Heart right ventricle (tissue), 16 donors: ENCODE measurements at places on chromosomes 2 and 18. TPM values are rescaled to one million over a fixed set of nuclear protein-coding genes. Genes with fewer than 3 reads are reported as not detected.
A peak's percentile ranks its signal among the peaks of the same experiment; 100 is the strongest.

The APOB gene
- total RNA-seq, result 19.6 TPM

DNA sequence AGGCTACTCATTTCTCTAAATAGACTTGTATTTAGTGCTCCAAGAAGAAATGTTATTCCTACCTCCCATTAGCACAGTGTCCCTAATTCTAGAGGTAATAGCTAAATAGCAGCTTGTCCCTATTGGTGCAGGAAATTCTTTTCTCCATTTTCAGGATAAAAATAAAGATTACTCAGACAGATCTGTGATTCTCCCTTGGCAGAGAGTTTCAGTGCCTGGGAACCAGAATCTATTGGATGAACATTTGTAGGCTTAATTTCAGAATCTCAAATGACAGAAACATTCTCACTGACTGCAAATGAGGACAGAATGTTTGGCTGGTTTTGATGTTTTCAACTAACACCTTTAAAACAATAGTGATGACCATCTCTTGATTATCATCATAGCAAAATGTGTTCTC is 33.3 kb upstream of the LGALSL start:
- DNase-seq, result no peak

- no peak for DNase-seq
Measured at GRCh38 chr2:126444512-126444911, 211.4 kb upstream of the GYPC start.

- no peak for DNase-seq
Measured at GRCh38 chr2:120442923-120443571, 97.1 kb downstream of the INHBB start.

DNA sequence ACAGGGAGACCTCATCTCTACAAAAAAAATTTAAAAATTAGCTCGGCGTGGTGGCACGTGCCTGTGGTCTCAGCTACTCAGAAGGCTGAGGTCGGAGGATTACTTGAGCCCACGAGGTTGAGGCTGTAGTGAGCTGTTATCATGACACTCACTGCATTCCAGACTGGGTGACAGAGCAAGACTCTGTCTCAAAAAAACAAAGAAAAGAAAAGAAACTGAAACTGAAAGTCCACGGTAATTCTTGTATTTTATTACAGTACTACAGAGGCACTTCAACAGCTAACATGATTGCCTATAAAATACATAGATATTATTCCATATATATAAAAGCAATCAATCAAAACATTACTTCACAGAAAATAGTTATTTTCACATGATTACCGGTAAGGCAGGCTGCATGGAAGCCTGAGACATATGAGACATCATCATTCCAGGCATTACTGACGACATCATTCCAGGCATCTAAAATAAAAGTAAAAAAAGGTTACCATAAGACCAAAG is 23.1 kb downstream of the PRPF40A start:
- no peak for DNase-seq

DNA sequence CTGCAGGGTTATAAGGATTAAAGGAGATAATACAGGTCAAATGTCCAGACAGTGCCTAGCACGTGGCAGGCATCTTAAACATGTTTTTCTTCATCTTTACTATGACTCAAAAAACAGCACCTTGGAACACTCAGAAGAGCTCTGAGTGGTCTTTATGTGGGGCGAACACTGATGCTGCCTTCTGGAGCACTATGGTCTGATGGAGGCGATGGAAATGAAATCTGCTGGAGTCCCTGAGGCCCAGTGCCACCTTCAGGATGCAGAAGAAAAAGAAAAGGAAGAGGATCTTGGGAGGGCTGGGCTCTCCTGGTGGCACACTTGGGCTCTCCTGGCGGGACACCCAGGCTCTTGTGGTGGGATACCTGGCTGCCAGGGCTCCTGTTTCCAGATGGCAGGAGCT is 171.8 kb downstream of the EIPR1 start:
- DNase-seq, result no peak

The MAP2 gene
- total RNA-seq, result 12.6 TPM

The CNGA3 gene
- total RNA-seq, result not detected

GRCh38 chr2:54482715-54483114 is 26.6 kb downstream of the SPTBN1 start:
- peak; percentile 37 for DNase-seq

DNA sequence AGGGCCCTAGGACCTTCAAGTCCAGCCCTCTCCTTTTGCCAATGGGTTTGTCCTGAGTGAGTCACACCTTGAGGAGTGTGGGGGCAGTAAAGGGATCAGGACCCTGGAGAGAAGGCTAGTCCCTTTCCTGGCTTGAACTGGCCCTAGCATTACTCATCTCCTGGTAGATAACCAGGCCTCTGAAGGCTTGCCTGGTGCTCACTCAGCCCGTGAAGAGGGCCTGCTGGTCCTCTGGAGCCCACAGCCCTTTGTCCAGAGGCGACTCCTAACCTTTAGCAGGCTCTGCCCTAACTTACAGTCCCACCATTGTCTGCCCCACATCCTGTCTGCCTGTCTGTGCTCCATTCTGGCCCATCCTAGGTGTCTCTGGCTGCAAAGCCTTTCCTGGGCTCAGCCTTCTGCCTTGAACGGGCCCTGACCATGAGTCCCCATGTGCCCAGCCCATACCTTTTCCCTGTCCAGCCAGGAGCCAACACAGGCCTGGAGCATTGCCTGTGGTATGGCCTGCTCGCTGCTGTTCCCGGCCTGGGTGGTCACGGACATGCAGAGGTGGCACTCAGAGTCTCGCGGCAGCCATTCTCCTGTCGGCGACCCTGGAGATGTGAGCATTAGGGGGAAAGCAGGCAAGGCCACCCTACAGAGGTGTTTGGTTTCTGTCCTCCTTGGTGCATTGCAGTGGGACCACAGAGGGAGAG is 5.0 kb downstream of the SFTPB start:
- no peak for DNase-seq

DNA sequence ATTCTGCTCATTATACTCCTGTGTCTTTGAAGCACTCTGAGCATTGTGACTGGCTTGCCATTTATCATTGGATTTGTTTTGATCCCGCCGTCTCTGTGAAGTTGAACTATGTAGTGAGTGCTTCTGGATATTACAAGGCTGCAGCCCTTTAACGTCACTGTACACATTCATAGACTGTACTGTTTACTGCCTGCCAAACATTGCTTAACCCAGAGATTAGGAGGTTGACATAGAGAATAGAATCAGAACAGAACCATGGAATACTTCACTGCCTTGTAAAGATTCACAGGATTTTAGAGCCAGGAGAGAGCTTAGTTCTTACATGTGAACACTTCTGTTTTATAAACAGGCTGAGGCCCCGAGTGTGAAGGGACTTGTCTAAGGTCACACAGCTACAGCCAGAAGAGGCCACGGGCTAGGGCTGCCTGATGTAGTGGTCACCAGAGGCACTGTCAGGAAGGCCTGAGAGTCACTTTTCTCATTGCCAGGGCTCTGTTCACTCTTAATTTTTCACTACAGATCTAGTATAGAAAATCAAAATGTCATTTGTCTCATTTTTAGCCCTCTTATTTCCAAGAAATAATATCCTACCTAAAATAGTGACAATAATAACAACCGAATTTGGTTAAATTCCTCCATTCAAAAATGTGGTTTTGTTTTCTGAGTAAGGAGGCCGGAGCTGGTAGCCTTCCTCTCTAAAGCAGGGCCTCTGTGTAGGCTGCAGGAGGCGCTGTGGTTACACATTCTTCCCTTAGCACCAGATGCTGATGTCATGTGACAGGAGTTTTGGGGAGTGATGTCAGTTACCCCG is 87.9 kb downstream of the UGGT1 start:
- peak; percentile 70 for DNase-seq

GRCh38 chr2:184359379-184359778 is 238.9 kb upstream of the ZNF804A start:
- no peak for DNase-seq

- DNase-seq, result no peak
Measured at GRCh38 chr2:73823916-73824523, 4.7 kb upstream of the STAMBP start.

DNA sequence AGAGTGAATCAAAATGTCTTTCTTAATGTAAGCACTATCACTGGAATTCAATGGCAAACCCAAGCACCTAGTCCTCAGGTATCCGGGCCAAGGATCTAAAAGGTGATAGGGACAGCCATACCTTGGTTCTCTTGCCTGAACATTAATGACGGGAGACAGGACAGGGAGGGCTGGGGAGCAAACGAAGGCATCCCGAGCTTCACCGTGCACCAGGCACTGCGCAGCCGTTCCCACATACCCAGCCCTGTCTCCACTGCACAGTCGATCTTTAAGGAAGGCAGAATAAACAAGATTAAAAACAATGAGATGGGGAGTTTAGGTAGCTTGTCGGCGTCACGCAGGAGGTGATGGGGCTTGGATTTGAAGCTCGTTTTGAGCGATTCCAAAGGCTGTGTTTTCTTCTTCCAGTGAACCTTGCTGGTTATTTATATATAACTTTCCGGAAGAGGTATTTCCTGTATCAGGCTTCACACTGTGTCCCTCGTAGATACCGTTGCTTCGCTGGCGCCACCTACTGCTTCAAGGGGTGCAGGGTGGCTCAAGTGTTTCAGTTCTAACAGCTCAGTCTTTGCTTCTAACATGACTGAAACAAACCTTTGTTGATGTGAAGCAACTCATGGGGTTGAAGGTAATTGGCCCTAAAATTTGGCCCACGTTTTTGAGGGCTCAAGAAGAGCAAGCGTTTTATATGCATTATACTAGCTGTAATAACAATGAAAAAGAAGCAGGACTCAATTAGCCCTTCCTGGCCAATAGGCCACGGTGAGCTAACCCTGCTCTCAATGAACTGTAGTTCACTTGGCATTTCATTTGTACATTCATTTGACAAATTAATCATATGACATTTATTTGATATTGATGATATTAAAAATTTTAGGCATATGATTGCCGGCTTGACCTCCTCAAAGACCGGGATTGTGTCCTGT is 77.4 kb downstream of the DCDC2C start:
- DNase-seq, result peak; percentile 56

- no peak for DNase-seq
Measured at GRCh38 chr2:73035899-73036711, 35.4 kb downstream of the SFXN5 start.

The ANKRD30B gene
- total RNA-seq, result not detected

- no peak for DNase-seq
Measured at GRCh38 chr18:57150081-57150480, 3.2 kb downstream of the BOD1L2 start.

GRCh38 chr2:239181903-239182581 is 218.8 kb downstream of the HDAC4 start:
- DNase-seq, result no peak

GRCh38 chr2:11669454-11670291 is at the start of gene NTSR2:
TSS of gene NTSR2 (minus strand) at chr2:11670195. CDS start at chr2:11670129, 66 bp downstream.
- DNase-seq, result peak; percentile 65

- DNase-seq, result no peak
Measured at GRCh38 chr2:12727641-12728040, 10.9 kb downstream of the TRIB2 start.
